ENCODE measurements at places on chromosomes 4 and X.

- no peak for DNase-seq
These were observed 48.7 kb downstream of the HDX start for GRCh38 chrX:84453351-84454246.

DNA sequence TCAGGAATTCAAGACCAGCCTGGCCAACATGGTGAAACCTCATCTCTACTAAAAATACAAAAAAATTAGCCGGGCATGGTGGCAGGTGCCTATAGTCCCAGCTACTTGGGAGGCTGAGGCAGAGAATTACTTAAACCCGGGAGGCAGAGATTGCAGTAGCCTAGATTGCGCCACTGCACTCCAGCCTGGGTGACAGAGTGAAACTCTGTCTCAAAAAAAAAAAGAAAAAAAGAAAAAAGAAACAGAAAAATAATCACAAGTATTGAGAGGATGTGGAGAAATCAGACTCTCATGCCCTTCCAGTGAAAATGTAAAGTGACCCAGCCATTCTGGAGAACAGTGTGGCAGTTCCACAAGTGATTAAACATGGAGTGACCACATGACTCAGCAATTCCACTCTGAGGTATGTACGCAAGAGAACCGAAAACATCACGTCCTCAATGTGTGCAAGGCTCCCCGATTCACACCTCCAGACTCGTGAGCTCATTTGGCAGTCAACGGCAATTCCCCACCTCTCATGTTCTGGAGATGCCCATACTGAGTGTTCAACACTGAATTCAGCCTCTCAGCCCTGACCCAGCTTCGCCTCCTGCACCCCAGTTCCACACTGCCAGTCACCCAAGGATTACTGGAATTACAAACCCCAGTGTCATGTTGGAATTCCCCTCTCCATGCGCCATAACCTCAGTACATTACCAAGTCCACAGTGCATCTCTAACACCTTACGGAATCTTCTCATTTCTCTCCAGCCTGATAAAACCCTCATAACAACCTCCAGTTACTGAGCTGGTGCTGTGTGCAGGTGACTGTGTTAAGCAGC is 21.1 kb downstream of the ACOX3 start:
- no peak for DNase-seq

- DNase-seq, result no peak
These were observed 67.8 kb downstream of the SPCS3 start for GRCh38 chr4:176387571-176387970.

DNA sequence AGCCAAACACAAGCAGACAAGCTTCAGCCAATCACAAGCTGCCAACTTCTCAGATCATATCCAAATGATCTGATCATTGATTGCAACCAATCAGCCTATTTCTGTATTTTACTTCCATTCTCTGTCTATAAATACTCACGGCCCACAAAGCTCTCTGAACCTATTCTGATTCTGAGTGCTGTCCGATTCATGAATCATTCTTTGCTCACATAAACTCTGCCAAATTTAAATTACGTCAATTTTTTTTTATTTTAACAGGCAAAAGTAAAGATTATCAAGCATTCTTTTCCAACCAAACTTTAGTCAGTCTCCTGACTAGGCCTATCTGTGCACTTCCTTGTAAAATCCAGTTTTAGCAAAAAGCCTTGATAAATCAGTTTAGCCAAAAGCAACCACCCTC is 1.8 kb upstream of the TCEANC start:
- DNase-seq, result no peak

- no peak for DNase-seq
These were observed 22.8 kb downstream of the FRAS1 start for GRCh38 chr4:78079726-78080430.

DNA sequence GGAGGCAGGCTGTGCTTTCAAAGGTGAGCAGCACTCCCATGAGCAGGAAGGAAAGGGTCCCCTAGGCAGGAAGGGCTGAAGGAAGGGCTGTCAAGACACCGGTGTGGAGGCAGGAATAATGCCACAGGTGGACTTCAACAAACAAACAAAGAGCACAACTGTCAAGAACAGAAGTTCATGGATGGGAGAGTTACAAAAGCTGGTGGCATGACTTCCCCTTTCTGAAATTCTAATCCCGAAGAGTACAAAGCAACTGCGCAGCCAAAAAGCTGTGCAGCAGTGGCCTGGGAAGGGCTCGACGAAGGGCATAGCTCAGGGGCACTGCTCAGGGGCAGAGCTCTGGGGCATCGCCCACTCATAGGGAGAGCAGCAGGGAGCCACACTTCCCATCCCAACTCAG is 582.3 kb upstream of the DIPK2B start:
- DNase-seq, result no peak

DNA sequence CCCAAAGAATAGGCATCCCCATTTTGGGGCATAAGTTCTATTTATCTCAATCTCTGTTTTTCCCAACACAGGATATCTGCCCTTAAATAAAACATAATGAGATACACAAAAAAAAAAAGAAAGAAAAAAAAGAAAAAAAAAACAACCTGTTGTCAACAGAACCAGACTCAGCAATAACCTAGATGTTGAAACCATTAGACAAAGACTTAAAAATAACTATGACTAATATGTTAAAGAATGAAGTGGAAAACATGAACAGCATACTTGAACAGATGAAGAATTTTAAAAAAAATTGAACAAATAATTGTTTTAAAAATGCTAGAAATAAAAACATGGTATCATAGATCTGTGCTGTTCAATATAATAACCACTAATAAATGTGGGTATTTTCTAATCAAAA is 93.4 kb upstream of the RXFP1 start:
- no peak for DNase-seq

DNA sequence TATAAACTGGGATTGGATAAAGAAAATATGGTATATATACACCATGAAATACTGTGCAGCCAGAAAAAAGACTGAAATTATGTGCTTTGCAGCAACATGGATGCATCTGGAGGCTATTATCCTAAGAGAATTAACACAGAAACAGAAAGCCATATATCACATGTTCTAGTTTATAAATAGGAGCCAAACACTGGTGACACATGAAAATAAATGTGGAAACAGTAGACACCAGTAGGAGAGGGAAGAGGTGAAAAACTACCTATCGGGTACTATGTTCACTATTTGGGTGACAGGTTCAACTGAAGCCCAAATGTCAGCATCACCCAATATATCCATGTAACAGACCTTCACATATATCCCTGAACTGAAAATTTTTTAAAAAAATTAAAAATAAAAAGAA is 725.1 kb downstream of the C4orf33 start:
- no peak for DNase-seq

- no peak for DNase-seq
These were observed 426.4 kb upstream of the RPS6KA3 start for GRCh38 chrX:20693078-20693477.

- DNase-seq, result no peak
These were observed 244.8 kb upstream of the NEIL3 start for GRCh38 chr4:177064729-177065394.

DNA sequence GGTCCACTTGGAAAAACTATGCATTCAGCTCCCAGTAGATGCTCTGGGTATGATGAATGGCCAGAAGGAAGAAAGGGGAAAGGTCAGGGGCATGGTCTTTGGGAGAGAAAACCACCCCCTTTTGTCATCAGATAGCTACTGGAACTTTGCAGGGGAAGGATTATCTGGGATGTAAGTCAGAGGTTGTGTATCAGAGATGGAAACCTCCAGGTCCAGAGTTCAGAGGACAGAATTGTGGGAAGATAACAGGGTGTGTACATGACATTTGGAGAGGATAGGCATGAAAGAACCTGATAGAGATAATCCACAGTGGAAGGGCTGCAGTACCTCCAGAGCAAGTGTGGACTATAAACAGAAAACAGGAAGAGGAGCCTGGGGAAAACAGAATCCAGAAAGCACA is 262.7 kb downstream of the SPRY1 start:
- no peak for DNase-seq
